Central memory CD4-positive, alpha-beta T cell (primary cell): ENCODE measurements at places on chromosomes 16 and 17.

DNA sequence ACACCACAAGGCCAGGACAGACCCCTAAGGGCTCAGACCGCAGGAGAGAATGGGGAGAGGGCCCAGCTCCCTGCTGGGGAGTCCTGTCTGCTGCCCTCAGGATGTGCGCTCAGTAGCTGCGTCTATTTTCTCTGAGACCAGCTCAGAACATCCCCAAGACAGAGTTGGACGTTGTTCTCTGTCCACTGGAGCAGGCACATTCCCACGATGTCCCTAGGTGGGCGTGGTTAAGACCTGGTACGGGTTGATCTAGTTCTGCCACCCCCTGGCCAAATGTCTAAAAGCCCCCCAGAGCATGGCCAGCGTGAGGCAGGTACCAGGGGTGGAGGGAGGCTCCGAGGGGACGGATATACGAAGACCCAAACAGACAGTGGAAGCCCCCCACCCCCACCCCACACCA lies 842 bp upstream of the CALB2 start:
- no peak for DNase-seq

GRCh38 chr16:4140652-4141051 lies 24.4 kb upstream of the ADCY9 start:
- DNase-seq: no peak

GRCh38 chr17:43897831-43898230 lies 9.5 kb downstream of the MPP2 start:
- DNase-seq: no peak

DNA sequence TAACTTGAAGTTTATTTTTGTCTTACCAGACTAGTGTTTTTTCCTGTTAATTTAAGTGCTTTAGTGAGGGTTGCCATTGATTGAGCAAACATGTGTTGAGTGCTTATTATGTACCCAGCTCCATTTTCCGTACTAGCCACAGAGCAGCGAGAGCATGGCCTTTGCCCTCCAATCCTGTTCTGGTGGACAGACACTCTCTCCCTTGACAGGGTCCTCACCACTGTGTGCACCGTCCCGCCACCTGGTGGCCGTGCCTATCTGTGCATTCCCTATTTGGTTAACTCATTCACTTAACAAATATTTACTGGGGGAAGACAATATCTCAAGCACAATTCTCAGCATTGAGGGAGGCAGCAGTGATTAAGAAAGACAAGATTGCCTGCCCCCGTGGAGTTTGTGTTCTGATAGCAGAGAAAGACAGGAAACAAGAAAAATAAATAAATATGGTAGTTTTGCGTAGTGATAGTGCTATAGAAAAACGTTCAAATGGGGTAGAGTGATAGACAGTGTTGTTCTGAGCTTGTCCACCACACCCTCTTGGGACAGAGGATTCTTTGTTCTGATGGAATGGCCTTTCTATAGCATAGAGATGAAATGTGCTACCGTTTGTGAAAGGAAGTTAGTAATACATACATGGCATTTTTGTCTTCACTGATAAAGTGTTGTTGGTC lies 13.0 kb downstream of the CDH13 start:
- no peak for DNase-seq

DNA sequence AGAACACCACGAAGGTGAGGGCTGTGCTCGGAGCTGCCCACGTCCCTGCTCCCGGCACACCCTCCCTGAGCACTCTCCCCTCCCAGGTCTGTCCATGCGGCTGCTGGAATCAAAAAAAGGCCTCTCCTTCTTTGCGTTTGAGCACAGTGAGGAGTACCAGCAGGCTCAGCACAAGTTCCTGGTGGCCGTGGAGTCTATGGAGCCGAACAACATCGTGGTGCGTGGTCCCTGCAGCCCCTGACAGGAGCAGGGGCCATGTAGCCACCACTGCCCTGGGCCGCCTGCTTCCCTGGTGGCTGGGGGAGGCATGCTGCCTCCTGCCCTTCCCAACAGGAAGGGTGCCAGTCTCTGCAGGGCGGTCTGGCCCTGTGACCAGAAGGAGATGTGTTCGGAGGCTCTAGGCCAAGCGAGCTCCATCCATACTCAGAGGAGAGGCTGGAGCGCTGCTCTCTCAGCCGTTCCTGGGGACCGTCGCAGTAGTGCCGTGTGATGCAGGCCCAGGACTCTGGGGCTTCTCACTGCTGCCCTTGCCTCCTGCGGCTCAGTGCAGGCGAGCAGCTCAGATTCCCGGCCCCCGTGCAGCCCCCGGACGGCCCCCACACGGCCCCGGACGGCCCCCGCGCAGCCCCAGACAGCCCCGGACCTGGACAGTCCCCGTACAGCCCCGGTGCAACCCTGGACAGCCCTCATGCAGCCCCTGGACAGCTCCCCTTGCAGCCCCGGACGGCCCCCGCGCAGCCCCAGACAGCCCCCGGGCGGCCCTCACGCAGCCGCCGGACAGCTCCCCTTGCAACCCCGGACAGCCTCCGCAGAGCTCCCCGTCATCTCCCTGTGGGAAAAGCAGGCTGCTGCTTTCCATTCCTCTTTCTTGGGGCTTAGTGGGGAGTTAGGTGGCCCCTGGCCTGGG lies 20.5 kb downstream of the TCF25 start:
- DNase-seq: no peak

DNA sequence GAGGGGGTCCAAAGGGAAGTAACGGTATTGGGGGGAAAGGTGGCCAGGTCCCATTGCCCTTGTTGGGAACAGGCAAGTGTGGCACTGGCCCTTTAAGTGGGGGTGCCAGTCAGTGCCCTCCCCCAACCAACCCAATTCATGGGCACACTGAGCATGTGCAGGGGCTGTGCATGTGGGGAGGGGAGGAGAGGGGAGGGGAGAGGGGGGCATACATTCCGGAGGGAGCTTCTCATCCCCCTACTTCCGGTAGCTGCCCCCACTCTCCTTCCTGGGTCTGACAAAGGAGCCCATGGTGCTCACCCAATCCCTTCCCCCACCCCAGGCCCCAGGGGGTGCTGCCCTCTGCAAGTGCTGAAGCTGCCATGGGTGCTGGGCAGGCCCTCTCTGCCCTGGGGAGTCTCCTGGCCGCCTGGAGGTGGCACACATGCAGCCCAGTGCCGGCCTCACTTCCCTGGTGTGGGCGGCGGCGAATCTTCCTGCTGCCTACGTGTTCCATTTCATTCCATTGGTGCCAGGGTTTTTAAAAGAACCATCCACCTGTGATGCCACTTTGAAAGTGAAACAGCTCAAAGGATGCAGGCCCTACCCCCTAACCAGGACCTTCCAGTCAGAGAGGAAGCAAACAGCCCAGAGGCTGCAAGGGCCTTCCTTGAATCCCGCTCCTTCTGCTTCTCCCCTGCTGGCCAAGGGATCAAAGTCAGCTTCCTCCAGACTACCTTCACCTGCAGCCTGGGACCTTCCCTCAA lies 11.0 kb downstream of the HEXIM2 start:
- peak; percentile 39 for DNase-seq

DNA sequence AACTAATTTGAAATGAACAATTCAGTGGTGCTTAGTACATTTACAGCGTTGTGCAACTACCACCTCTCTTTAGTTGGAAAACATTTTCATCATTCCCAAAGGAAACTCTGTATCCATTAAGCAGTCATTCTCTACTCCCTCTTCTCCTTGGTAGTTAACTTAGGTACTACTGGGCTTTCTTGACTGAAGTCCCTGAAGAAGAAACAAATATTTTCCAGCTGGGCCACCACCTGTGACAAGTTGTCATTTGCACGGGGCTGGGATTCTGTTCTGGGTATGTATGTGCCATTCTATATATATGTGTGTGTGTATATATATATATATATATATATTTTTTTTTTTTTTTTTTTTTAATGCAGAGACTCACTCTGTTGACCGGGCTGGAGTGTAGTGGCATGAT lies 15.4 kb upstream of the RMI2 start:
- no peak for DNase-seq

DNA sequence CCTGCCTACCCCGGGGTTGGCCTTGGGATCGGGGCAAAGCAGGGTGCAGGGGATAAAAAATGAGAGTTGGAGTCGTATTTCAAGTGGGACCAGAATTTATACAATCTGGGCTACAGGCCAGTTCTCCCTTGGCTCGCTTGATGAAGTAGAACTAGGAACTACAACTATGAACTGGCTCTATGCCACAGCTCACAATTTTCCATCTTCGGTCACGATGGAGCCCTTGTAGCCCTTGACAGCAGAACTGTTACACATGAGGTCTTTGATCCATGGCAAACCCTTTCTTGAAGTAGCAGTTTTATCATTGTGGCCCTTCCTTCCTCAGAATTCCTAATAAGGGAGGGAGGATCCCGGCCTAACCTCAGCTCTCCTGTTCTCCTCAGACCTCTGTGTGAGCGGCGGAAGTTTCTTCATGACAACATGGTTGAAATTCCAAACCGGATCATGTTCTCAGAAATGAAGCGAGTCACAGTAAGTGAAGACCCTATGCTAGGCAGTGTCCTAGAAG lies 17.1 kb downstream of the LIG3 start:
- no peak for DNase-seq

DNA sequence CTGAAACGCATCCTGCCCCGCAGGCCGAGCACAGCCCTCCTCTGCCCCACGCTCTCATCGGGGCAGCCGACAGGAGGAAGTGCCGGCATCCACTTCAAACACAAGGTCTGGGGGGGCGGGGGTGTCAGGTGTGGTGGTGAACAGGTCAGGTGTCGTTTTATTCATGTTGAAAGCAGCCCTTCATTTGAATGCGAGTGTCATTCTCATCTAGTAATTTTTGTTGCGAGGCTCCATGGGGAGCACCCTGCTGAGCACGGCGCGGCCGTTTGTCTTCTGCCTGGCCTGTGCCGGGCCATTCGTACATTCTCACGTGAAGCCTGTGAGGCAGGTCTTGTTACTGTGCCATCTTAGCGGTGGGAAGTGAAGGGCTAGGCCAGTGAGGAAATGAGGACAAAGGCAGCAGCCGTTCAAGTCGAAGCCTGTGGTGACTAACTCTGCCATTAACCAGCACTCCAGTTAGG lies 1.9 kb downstream of the ACSF3 start:
- no peak for DNase-seq

DNA sequence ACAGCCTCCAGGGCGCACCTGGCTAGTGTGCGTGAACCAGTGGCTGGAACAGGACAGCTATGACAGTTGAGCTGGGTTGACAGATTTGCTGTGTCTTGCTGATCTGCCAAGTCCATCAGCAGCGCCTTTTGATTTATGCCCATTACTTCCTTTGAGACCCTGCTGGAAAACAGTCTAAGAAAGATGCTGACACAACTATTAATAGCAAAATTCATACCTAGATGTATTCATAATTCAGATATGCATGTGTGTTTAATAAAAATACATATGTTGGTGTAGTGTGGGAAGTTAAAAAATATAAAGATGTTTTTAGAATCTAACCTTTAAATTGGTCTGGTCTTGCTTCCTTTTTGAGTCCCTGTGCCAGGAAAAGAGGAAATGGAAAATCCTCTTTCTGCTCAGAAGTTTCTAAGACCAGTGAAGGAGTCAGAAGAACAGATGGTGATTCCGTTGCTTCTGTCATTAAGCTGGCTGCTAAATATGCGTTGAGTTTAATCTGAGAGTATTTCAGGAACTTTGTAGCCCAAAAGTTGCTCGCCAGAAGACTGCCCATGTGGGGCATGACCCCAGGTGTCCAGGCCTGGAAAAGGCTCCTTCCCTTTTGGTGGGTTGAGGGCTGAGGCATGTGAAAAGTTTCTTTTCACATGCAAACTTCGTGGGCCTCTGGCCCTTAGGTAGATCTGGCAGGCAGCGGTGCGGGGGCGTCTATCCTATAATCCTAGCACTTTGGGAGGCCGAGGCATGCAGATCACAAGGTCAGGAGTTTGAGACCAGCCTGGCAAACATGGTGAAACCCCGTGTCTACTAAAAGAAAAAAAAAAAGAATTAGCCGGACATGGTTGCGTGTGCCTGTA lies 40.0 kb upstream of the ENDOV start:
- no peak for DNase-seq

DNA sequence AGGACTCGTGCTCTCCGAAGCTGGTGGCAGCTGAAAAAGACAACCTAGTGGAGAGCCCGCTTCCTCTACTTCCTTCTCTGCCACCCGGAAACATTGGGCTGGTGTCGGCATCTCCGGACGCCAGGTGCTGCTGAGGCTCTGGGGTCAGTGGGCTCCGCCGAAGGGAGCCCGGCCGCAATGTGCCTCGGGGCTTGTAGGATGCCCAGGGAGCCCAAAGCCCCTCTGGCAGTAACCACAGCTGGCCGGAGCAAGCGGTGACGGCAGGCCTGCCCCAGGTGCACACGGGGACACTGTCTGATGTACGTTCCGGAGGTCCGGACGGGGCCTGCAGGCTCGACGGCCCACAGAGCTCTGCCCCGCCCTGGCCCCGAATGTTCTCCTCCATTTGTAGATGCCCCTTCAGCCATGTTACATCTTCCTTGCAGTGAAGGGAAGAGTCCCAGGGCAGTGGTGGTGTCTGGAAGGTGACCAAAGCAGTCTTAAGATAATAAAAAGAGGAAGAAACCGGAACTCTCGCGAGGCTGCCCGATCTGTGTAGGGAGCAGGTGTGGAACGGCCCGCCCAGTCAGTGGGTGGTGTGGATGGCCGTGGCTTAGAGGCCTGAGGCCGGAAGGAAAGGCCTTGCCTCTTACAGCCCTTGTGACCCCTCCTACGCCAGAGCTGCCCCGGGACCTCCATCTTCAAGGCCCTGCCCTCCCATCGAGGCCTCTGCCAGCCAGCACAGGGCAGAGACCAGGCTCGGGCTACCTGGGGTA lies 22.6 kb downstream of the NDUFAF8 start:
- DNase-seq: no peak

DNA sequence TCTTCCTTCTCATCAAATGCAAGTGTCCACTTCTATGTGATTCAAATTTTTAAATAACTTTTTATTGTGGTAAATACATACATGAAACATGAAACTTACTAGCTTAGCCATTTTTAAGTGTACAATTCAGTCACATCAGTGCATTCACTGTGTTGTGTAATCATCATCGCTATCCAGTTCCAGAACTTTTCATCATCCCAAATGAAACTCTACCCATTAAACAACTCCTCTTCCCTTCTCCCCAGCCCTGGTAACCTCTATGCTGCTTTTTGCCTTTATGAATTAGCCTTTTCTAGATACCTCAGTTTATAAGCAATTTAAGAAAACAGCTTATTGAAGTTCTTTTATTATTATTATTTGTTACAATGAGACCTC lies 41.1 kb upstream of the IL34 start:
- DNase-seq: no peak

DNA sequence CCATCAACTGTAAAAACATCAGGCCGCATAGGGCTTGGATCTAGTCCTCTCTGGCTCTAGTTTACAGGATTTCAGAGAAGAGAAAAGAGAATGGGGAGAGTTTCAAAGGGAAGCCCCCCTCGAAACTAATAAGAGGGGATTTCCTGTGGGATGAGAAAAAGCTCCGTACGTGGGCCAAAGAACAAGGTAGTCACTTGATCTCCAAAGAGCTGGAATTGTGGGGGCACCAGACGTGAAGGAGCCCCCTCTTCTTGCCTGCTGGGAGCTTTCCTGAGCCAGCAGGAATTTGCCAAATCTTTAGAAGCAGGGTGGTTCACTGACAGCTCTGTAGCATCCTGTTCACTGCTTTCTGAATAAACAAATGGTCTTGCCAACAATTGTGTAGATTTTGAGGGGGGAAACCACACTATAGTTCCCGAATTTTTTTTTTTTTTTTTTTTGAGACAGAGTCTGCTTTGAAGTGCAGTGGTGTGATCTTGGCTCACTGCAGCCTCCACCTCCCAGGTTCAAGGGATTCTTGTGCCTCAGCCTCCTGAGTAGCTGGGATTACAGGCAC lies 7.0 kb upstream of the TMIGD1 start:
- DNase-seq: no peak
